ENCODE measurements at places on chromosomes 7 and 10.

DNA sequence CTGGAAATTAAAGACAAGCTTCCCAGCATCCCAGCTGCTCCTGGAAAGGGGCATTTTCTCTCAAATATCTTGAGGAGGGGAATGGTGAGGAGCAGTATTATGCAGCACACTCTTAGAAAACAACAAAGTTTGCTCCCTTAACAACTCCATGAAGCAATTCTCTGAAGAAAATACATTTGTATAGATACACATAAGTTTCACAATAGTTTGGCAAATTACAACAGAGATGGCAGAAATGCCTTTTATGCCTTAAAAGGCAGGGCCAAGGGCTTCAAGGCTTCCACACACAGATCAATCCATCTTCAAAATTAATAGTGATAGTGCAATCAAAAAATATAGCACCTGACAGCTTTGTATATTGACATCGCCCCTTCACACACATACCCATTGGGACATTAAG, 12.2 kb downstream of the DGKI start:
- H3K27ac ChIP-seq: no peak overlapping the region
- H3K36me3 ChIP-seq: no peaks in the 10 kb centered on the region
- no peak overlapping the region for H3K4me3 ChIP-seq
- no peaks in the 10 kb centered on the region for H3K4me1 ChIP-seq

- no peaks in the 10 kb centered on the region for H3K27me3 ChIP-seq
- no peak overlapping the region for H3K4me3 ChIP-seq
- H3K4me1 ChIP-seq: no peaks in the 10 kb centered on the region
- no peaks in the 10 kb centered on the region for H3K36me3 ChIP-seq
Measured at GRCh38 chr10:7876541-7877127, 58.3 kb downstream of the TAF3 start.

GRCh38 chr10:43120116-43120928, 17.9 kb upstream of the CSGALNACT2 start:
- H3K36me3 ChIP-seq: no peaks in the 10 kb centered on the region
- H3K4me3 ChIP-seq: no peak overlapping the region
- H3K27me3 ChIP-seq: no peaks in the 10 kb centered on the region

GRCh38 chr10:103350517-103351260, at the start of gene PCGF6:
TSS of gene PCGF6 (minus strand) at chr10:103351140. CDS start at chr10:103351066, 74 bp downstream.
- peak within 1 kb of the TSS; percentile 51 for H3K4me3 ChIP-seq
- H3K36me3 ChIP-seq: peaks cover 36% of the 10 kb centered on the region
- peak within 1 kb of the TSS; percentile 52 for H3K27ac ChIP-seq
- H3K27me3 ChIP-seq: no peaks in the 10 kb centered on the region
- DNase-seq: peak; percentile 76

- peaks cover 4% of the 10 kb centered on the region for H3K4me1 ChIP-seq
- H3K27me3 ChIP-seq: no peaks in the 10 kb centered on the region
- H3K27ac ChIP-seq: no peak overlapping the region
- DNase-seq: no peak
- H3K36me3 ChIP-seq: no peaks in the 10 kb centered on the region
Measured at GRCh38 chr10:114078346-114078745, 34.7 kb downstream of the ADRB1 start.

GRCh38 chr7:42151309-42151708, 85.7 kb downstream of the GLI3 start:
- no peak overlapping the region for H3K4me3 ChIP-seq
- DNase-seq: no peak
- H3K4me1 ChIP-seq: no peaks in the 10 kb centered on the region
- no peaks in the 10 kb centered on the region for H3K36me3 ChIP-seq
- H3K27me3 ChIP-seq: no peaks in the 10 kb centered on the region

GRCh38 chr10:80281784-80282765, 7.4 kb downstream of the MAT1A start:
- H3K4me3 ChIP-seq: no peak overlapping the region
- H3K27ac ChIP-seq: no peak overlapping the region
- DNase-seq: no peak
- H3K36me3 ChIP-seq: no peaks in the 10 kb centered on the region
- no peaks in the 10 kb centered on the region for H3K4me1 ChIP-seq
- peaks cover 3% of the 10 kb centered on the region for H3K27me3 ChIP-seq

DNA sequence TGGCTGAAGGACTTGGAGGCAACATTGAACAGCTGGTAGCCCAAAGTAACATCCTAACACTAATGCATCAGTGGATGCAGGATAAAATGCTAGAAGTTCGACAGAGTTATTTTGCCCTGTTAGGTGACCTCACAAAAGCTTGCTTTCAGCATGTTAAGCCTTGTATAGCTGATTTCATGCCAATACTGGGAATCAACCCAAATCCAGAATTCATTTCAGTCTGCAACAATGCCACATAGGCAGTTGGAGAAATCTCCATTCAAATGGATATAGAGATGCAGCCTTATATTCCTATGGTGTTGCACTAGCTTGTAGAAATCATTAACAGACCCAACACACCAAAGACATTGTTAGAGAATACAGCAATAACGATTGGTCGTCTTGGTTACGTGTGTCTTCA, 62.9 kb downstream of the CCSER2 start:
- no peaks in the 10 kb centered on the region for H3K27me3 ChIP-seq
- no peak for DNase-seq
- H3K4me1 ChIP-seq: no peaks in the 10 kb centered on the region
- peaks cover 17% of the 10 kb centered on the region for H3K36me3 ChIP-seq
- no peak overlapping the region for H3K27ac ChIP-seq

GRCh38 chr7:33640741-33641140, 264.6 kb upstream of the BMPER start:
- H3K4me3 ChIP-seq: no peak overlapping the region
- no peaks in the 10 kb centered on the region for H3K4me1 ChIP-seq
- DNase-seq: no peak

- H3K36me3 ChIP-seq: no peaks in the 10 kb centered on the region
- H3K27me3 ChIP-seq: peaks cover 4% of the 10 kb centered on the region
- no peak for DNase-seq
Measured at GRCh38 chr10:115432188-115432819, 339.1 kb downstream of the ATRNL1 start.

Measured in RWPE2 (cell line).